ENCODE measurements at places on chromosomes 7 and 10.

GRCh38 chr7:98137826-98138151 lies 31.1 kb downstream of the LMTK2 start:
- DNase-seq = no peak

- DNase-seq = no peak
These were observed 125.7 kb upstream of the RNF32 start for GRCh38 chr7:156514851-156515250.

GRCh38 chr7:12458520-12459131 lies 55.0 kb upstream of the VWDE start:
- DNase-seq = peak; percentile 2

DNA sequence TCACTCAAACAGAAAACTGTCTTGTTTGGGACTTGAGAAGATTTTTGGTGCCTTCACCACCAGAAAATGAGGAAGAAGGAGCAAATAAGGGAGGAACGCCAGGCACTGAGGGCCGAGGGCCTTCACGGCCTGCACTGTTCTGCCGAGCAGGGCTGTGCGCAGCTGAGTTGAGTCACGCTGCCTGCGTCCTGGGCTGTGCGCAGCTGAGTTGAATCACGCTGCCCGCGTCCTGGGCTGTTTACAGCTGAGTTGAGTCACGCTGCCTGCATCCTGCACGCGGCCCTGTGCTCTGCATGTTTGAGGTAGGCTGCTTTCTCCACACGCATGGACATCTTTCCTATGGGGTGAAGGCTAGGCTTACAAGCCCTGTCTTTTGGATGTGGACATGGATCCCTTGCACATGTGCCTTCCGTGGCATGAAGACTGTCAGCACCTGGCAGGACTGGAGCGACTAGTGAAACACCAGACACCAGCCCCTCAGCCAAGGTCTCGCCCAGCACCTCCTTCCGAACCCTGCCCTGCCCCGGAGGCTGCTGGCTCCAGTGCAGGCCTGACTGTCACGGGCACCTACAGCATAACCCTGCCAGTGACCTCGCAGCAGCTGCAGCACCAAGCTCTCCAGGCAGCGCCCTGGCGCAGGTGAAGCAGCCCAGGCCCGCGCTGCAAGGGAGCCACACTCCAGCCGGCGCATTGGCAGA lies 96.7 kb downstream of the HTR5A start:
- no peak for DNase-seq

DNA sequence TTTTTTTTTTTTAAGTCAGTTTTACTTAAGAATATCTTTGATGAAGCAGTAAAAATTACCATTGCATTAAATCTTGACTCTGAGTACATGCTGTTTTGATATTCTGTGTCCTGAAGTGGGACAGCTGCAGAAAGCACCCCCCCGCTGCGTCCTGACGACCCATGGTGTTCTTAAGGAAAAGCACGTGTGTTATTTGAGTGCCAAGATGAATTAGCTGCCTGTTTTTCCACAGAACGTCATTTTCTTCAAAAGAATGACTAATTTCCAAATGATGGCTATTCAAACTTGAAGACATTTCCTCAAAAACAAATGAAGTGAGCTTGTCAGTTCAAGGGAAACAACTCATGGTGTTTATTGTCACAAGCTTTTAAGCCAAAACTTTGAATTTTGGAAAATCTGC lies 45.9 kb downstream of the CREM start:
- no peak for DNase-seq

DNA sequence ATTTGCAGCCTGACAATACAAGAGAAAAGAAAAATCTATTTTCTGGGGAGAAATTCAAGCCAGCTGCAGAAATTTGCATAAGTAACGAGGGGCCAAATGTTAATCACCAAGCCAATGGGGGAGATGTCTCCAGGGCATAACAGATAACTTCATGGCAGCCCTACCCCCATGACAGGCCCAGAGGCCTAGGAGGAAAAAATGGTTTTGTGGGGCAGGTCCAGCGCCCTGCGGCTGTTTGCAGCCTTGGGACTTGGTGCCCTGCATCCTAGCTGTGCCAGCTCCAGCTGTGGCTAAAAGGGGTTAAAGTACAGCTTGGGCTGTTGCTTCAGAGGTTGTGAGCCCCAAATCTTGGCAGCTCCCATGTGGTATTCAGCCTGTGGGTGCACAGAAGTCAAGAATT lies 54.3 kb downstream of the VIM start:
- DNase-seq = no peak

All from activated CD4-positive, alpha-beta T cell treated with anti-CD3 and anti-CD28 coated beads, Interleukin-2, amount 50 U/mL, for 24 hours (primary cell).